ENCODE measurements at places on chromosomes 11 and 22.

GRCh38 chr11:12111549-12112520, 1.4 kb downstream of the MICAL2 start:
- DNase-seq = no peak

- no peak for DNase-seq
Observed at GRCh38 chr11:120510406-120511115, 987 bp upstream of the GRIK4 start.

DNA sequence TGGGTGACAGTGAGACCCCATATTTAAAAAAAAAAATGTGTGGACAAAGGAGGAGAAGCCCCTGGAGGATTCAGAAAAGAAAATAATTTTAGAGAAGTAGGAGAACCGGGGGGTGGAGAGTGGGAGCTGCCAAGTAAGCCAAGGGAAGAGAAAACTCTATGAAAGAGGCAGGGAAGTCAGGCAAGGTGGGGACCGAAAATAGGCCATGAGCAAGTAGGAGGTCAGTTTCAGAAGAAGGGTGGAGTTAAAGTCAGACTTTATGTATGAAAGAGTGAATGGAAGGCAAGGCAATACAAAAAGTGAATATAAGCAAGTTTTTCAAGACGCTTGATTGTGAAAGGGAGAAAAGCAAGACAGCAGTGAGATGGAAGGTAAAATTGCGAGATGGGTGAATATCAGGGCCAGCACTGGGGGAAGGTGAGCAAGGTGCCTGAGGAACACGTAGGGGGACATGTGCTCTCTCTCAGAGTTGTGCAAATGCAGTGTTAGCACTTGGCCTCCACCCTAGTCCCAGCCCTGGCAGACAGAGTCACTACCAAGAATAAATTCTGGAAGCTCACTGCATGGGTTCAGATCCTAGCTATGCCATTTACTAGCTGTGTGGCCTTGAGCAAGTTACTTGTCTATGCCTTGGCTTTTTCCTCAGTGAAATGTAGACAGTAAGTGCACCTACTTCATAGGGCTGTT, 6.7 kb downstream of the XRRA1 start:
- DNase-seq = no peak

DNA sequence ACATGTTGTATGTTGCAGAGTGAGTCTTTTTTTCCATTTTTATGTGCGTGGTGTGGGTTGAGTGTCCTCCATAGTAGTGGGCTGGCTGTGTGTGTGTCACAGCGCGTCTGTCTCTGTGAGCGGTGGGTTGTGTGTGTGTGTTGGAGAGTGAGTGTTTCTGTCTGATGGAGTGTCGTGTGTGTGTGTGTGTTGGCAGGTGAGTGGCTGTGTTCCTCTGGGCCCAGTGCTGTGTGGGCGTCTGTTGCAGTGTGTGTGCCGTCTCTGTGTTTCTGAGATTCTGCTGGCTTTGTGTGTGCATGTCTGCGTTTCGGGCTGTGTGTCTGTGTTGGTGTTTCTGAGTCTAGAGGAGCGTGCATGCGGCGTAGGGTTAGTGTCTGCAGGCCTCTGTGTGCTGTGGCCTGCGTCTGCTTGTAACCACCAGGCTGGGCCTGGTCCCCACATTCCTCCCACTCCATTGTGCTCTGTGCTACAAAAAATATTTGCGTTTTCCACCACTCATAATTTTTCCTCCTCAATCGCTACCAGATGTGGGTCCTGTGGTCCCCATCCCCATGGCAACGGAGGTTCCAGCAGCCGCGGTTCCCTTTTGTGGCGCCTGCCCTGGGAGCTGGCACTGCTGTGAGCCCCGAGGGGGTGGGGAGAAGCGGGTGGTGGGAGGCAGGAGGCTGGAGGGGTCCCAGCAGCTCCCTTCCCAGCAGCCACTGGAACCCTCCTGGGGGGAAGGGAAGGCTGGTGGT, 15.2 kb downstream of the SCARF2 start:
- no peak for DNase-seq

DNA sequence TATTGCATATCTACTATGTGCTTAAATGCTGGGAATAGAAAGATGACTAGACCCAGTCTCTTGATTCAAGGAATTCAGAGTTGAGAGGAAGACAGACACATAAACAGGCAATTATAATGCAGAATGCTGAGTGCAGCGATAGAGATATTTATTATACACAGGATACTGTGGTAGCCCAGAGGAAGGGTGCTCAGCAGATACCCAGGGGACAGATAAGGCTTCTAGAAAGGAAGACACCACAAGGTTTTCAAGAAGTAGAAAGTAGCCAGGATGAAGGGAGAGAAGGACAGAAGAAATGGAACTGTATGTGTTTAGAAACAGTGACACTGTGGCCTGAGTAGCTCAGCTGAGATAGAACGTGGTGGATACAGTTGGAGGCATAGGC, 79.4 kb upstream of the NNMT start:
- DNase-seq = no peak

DNA sequence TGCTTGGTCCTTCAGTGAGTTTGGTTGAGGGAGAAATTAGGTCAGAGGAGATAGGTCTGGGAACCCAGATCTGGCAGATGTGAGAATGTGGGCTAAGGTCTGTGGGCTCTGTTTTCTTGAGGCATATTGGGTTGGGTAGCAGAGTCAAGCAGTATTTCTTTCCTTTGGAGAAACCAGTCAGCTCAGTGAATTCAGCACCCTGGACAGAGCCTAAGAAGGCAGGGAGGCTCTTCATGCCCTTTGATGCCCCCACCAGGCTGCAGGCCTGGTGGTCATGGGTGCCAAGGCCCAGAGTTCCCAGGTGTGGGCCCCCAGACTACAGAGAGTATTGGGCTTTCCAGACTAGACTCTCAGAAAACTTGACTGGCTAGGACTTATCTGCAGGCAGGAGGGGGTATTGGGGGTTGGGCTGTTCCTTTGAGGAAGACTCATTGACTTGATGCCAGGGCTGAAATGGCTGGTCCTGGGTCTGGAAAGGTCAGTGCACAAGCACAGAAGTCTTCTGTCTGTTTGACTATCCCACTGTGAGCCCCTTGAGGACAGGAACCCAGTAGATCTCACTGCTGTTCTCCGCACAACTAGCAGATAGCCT, 45.3 kb upstream of the NECTIN1 start:
- DNase-seq = no peak

DNA sequence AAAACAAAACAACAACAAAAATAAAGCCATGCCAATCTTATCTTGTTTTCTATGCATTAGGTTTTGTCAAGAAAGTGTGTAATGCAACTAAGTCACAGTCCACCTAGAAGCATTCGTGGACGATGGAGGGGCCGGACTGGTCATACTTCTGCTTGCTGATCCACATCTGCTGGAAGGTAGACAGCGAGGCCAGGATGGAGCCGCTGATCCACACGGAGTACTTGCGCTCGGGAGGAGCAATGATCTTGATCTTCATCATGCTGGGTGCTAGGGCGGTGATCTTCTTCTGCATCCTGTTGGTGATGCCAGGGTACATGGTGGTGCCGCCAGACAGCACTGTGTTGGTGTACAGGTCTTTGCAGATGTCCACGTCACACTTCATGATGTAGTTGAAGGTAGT, 18.3 kb upstream of the EP300 start:
- DNase-seq = no peak

DNA sequence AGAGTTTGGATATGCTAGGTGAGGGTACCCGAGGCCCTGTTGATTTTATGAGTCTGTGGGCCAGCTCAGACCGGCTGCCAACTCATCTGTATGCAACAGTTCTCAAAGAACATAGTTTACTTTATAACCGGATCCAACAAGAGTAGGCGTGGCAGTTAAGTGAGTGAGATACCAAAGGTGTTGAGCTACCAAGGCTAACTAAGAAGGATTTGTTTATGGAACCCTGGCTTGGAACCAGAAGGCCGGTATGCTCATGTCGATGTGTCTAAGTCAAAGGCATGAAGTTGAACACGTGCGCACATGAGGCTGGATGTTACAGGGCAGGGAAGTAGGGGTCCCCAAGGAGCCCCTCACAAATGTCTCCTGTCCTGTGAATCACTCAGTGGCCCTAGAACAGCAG, at the start of gene KCNJ1:
Gene KCNJ1 (minus strand): TSS at position 20 of the 400 bp plus-strand sequence. CDS start 27,053 bp downstream, outside the sequence.
- no peak for DNase-seq

- no peak for DNase-seq
Observed at GRCh38 chr22:37922191-37922590, 16.1 kb downstream of the MICALL1 start.

- DNase-seq = no peak
Observed at GRCh38 chr11:369336-370018, at the start of gene B4GALNT4. B4GALNT4 (plus strand) TSS chr11:369499; CDS start chr11:369804, 305 bp downstream.

Measured in pancreas (tissue), 10 donors.